HTR-8/SVneo (cell line): ENCODE measurements at places on chromosomes 4 and X.

GRCh38 chr4:5963611-5964010, 54.6 kb downstream of the C4orf50 start:
- no peak for DNase-seq

DNA sequence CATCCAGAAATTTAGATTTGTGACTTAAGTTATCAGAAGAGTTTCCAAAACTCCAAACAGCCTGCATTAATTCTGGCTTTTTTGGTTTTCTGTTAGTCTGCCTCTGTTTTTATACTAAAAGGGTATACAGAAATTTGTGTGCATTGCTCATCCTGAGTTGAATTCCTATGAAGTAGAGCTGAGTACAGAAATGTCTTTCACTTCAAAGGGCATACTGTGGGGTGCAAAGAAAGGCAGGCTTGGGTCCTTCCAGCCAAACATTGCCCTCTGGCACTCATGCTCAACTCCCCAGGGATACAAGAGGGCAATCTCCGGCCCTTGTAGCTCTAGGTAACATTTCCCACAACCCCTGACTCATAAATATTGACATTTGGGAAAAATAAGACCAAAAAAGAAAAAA, 27.6 kb upstream of the TMEM184C start:
- DNase-seq: no peak

DNA sequence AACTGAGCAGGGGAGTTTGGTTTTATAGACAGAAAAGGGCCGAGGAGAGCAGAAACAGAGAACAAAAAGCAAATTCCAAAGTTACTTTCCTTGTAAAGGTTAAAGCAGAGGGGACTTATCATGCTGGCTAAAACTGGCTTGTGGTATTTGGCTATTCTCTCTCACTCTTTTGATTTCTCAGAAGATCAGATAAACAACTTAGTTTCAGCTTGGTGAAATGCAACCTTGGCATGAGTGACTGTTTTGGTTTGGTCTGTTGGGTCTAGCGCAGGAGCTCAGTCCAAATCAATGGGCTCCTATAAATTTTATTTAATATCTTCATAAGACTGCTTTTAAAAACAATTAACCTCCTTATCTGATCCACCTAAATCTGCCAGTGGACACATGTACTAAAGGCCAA, 47.3 kb upstream of the KIAA1210 start:
- no peak for DNase-seq

DNA sequence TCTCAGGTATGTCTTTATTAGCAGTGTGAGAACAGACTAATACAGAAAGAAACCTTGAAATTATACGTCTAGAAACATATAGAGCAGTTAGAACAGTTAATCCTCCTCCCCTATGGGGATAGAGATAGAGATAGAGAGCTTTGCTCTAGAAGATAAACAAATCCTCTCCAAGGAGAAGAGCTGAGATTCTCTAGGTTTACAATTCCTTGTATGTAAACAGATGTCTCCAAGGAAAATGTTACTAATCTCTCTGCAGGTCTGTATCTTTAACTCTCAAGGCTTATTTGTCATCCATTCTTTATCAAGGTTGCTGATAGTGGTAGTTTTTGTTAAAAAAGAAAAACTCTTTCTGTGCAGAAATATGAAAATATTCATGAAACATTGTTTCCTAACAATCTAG, 282.1 kb upstream of the GIMD1 start:
- DNase-seq: no peak
